Activated naive CD4-positive, alpha-beta T cell treated with anti-CD3 and anti-CD28 coated beads for 36 hours (primary cell): ENCODE measurements at places on chromosomes 5 and 9. TPM values are rescaled to one million over a fixed set of nuclear protein-coding genes. Genes with fewer than 3 reads are reported as not detected.

- H3K27ac ChIP-seq: no peak overlapping the region
- no peak for DNase-seq
- H3K4me3 ChIP-seq: no peak overlapping the region
- no peaks in the 10 kb centered on the region for H3K27me3 ChIP-seq
- no peaks in the 10 kb centered on the region for H3K36me3 ChIP-seq
- H3K4me1 ChIP-seq: no peaks in the 10 kb centered on the region
Measured at GRCh38 chr9:108445431-108446071, 410.2 kb downstream of the ACTL7B start.

GRCh38 chr9:81848472-81848871, 79.8 kb upstream of the SPATA31D4 start:
- H3K36me3 ChIP-seq: no peaks in the 10 kb centered on the region
- no peaks in the 10 kb centered on the region for H3K4me1 ChIP-seq
- no peak overlapping the region for H3K4me3 ChIP-seq
- H3K27ac ChIP-seq: no peak overlapping the region
- H3K27me3 ChIP-seq: no peaks in the 10 kb centered on the region

GRCh38 chr5:138385660-138386059, 33.2 kb downstream of the KDM3B start:
- DNase-seq: no peak
- no peak overlapping the region for H3K27ac ChIP-seq
- peaks cover 17% of the 10 kb centered on the region for H3K36me3 ChIP-seq
- H3K4me3 ChIP-seq: no peak overlapping the region
- no peaks in the 10 kb centered on the region for H3K27me3 ChIP-seq
- H3K4me1 ChIP-seq: no peaks in the 10 kb centered on the region

- H3K27ac ChIP-seq: no peak overlapping the region
- H3K4me3 ChIP-seq: no peak overlapping the region
- H3K27me3 ChIP-seq: no peaks in the 10 kb centered on the region
- peaks cover 4% of the 10 kb centered on the region for H3K4me1 ChIP-seq
- DNase-seq: no peak
Measured at GRCh38 chr5:146836226-146836842, 42.2 kb downstream of the PPP2R2B start.

The CCDC171 gene
- total RNA-seq: 2.0 TPM

The MOB3B gene
- total RNA-seq: 3.0 TPM

- no peaks in the 10 kb centered on the region for H3K36me3 ChIP-seq
- no peaks in the 10 kb centered on the region for H3K4me1 ChIP-seq
- no peak for DNase-seq
- no peak overlapping the region for H3K27ac ChIP-seq
Measured at GRCh38 chr9:10071579-10071978, 541.2 kb downstream of the PTPRD start.

DNA sequence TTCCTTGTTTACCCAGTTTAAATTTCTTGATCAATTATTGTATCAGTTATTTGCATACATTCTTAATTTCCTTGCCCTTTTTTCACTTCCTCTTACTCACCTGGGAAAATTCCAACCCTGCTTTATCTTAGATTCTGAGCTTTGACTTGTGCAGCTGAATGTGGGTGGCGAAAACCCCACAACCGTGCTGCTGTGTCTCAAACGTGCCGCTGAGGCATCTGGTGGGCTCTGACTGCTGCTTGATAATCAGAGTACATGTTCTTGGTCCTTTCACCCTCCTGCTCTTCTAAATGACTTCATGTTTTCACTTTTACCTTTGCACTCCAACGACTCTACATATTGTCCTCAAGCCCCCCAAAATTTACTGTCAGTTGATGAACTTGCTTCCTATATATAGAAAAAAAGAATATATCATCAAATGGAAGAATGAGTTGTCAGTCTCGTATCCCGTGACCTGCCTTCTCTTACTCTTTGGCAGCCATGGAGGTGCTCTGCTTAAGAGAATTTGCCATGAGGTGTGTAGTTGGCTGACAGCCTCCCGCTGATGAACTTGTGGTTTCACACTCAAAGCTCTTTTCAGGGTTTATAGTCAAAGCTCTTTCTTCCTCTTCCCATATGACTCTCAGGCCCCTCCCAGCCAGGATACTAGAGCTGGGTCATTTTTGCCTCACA, 14.0 kb upstream of the JAK2 start:
- no peak overlapping the region for H3K4me3 ChIP-seq
- H3K27me3 ChIP-seq: no peaks in the 10 kb centered on the region
- H3K36me3 ChIP-seq: no peaks in the 10 kb centered on the region
- H3K4me1 ChIP-seq: peaks cover 23% of the 10 kb centered on the region

The PCDHA8 gene
- total RNA-seq: not detected

The IER5L gene
- 1.6 TPM for total RNA-seq

DNA sequence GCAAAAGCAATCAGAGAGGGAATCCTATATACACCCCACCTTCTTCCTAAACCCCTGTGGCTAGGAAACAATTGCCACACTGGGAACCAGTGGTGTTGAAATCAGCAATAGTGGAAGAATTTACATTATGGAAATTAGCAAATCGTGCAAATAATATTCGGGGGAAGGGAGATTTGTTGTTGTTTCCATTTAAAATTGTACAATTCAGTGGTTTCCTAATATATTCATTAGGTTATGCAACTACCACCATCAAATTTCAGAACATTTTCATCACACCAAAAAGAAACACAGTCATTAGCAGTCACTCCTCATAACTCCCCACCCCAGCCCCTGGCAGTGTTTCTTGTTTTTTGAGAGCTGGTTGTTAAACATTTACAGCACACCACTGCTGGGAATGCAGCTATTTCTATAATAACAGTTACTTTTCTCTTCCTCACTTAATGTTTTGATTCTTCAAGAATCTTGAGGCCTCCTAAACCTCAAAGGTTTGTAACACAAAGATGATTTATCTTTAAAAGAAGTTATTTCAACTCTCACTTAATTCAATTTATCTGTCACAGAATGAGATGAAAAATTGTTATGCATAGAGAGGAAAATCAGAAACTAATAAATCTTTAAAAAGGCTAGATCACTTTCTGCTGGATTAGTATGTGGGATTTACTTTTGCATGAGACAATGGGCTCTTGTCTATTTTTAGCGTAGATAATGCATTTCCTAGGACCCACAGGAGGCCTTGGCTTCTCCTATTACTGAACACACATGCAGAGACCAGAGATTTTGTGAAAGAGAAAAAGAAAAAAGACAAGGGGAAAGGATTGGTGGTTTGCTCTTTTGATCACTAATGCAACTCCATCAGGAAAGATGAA, 91.8 kb upstream of the DAPK1 start:
- H3K27ac ChIP-seq: no peak overlapping the region
- no peak overlapping the region for H3K4me3 ChIP-seq
- H3K36me3 ChIP-seq: no peaks in the 10 kb centered on the region
- peaks cover 8% of the 10 kb centered on the region for H3K27me3 ChIP-seq
- no peak for DNase-seq

DNA sequence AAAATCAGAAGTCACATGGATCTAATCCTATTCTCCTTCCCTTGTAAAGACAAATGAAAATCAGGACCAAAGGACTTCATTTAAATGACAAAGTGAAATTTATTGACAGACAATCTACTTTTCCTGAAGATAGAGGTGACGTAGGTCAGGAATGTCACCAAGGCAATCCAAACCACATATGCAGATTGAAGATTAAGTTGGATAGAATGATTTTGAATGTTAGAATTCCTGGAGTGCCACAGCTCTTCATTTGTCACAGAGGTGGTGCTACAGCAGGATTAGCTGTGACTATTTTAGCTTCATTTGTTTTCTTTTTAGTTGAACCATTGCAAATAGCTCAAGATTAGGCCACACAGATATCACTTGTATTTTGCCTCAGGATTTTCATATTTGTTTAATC, 736.0 kb upstream of the ARRDC3 start:
- H3K4me3 ChIP-seq: no peak overlapping the region
- no peak overlapping the region for H3K27ac ChIP-seq
- DNase-seq: no peak
- no peaks in the 10 kb centered on the region for H3K27me3 ChIP-seq
- H3K36me3 ChIP-seq: no peaks in the 10 kb centered on the region
- H3K4me1 ChIP-seq: no peaks in the 10 kb centered on the region

- H3K36me3 ChIP-seq: no peaks in the 10 kb centered on the region
- no peak overlapping the region for H3K27ac ChIP-seq
- H3K27me3 ChIP-seq: peaks cover 10% of the 10 kb centered on the region
- no peaks in the 10 kb centered on the region for H3K4me1 ChIP-seq
- H3K4me3 ChIP-seq: no peak overlapping the region
Measured at GRCh38 chr5:154984946-154985516, 28.5 kb upstream of the KIF4B start.

- no peak overlapping the region for H3K4me3 ChIP-seq
- H3K27me3 ChIP-seq: peaks cover 9% of the 10 kb centered on the region
- no peaks in the 10 kb centered on the region for H3K36me3 ChIP-seq
- no peak overlapping the region for H3K27ac ChIP-seq
Measured at GRCh38 chr5:90226433-90227099, 183.0 kb downstream of the CETN3 start.

DNA sequence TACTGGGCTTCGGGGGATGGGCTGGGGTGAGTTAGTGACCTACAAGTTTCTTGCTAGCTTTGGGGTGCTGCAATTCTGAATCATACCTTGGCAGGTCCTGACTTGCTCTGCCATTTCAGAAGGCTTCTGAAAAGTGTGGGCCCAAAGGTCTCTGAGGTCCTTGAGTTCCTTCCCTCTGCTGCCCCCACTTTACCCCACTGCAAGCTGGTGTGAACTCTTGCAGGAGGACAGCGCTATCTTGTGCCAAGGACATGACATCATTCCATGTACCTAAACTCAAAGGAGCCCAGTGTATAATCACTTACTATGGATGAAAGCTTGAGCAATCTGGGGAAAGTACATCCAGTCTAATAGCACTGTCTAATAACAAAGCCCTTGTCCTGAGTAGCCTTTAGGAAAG, 157.4 kb downstream of the RMI1 start:
- DNase-seq: no peak
- no peaks in the 10 kb centered on the region for H3K36me3 ChIP-seq
- no peak overlapping the region for H3K4me3 ChIP-seq

- H3K4me3 ChIP-seq: no peak overlapping the region
- no peak overlapping the region for H3K27ac ChIP-seq
- H3K36me3 ChIP-seq: peaks cover 45% of the 10 kb centered on the region
- H3K27me3 ChIP-seq: no peaks in the 10 kb centered on the region
- H3K4me1 ChIP-seq: peaks cover 5% of the 10 kb centered on the region
Measured at GRCh38 chr5:6365977-6366590, 12.3 kb downstream of the MED10 start.

DNA sequence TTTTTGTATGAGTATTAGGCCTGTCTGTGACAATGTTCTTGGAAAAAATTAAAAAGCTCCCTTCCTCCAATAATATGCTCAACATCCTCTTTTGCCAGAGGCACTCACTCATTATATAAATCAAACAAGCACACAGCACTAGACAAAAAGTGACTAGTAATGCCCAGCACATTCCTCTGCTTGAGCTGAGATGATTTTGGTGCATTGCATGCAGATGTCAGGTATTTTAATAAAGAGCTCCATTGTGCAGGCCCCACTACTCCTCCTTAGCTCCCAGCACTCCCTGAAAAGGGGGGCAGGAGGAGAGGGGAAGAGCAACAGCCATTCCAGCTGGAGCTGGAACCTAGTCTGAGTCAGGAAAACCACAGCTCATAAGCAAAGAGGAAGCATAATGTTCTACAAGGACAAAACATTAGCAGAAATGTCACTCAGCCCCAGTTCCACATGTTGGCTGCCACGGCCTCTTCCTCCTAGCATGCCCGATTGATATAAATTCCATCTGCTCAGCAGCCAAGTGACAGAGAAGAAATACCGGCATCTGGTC, 348.5 kb downstream of the BNC2 start:
- H3K4me3 ChIP-seq: no peak overlapping the region
- H3K27ac ChIP-seq: no peak overlapping the region
- H3K36me3 ChIP-seq: no peaks in the 10 kb centered on the region
- DNase-seq: no peak

The PTGER4 gene
- 86.3 TPM for total RNA-seq

DNA sequence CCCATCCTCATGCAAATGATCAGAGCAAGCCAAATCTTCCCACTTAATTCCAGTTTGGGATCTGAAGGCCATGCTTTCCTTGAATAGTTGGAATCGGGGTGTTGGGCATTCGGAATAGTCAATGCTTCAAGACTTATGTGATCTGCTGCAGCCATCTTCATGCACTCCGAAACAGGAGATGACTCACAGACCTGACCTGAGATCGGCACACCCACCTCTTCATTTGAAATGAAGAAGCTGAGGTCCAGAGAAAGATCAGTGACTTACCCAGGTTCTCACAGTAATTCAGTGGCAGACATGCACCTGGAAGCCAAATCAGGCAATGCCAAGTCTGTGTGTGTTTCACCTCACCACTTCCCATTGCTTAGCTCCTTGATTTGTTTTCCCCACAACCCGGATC, 33.0 kb downstream of the FOXD1 start:
- DNase-seq: no peak
- H3K4me3 ChIP-seq: no peak overlapping the region
- H3K27ac ChIP-seq: no peak overlapping the region

- H3K27me3 ChIP-seq: peaks cover 2% of the 10 kb centered on the region
- no peak overlapping the region for H3K27ac ChIP-seq
- no peak for DNase-seq
Measured at GRCh38 chr9:87097238-87097637, 149.9 kb upstream of the GAS1 start.

The ANKRD31 gene
- 0.36 TPM for total RNA-seq

The GTF3C5 gene
- 102 TPM for total RNA-seq

GRCh38 chr5:54738118-54738972, 220.8 kb downstream of the SNX18 start:
- no peak for DNase-seq
- no peak overlapping the region for H3K4me3 ChIP-seq

GRCh38 chr9:86186696-86187095, 72.8 kb downstream of the C9orf153 start:
- no peaks in the 10 kb centered on the region for H3K4me1 ChIP-seq
- H3K27me3 ChIP-seq: peaks cover 4% of the 10 kb centered on the region
- DNase-seq: no peak
- no peak overlapping the region for H3K27ac ChIP-seq
- H3K36me3 ChIP-seq: peaks cover 2% of the 10 kb centered on the region

GRCh38 chr5:31107091-31107518, 86.4 kb upstream of the CDH6 start:
- H3K27ac ChIP-seq: no peak overlapping the region
- no peaks in the 10 kb centered on the region for H3K36me3 ChIP-seq
- H3K4me1 ChIP-seq: no peaks in the 10 kb centered on the region

DNA sequence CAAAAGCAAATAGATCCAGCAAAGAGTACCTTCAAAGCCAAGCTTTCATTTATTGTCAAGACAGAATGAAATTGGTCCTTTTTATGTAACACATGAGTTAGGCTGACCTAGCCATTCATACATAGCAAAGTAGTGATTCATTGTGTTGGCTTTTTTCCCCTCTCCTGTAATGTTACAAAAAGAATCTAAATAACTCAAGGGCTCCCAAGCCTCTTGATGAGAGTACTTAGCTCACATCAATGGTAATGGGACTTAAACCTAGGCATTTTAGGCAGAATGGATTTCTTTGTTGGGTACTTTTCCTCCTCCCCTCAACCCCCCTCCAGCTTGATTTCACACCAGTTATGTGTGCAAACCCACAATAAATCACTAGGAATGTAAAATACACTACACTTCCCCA, 123.7 kb downstream of the EBF1 start:
- no peak overlapping the region for H3K4me3 ChIP-seq
- H3K36me3 ChIP-seq: no peaks in the 10 kb centered on the region
- peaks cover 2% of the 10 kb centered on the region for H3K4me1 ChIP-seq
- no peak overlapping the region for H3K27ac ChIP-seq
- no peak for DNase-seq

- no peak overlapping the region for H3K4me3 ChIP-seq
- H3K4me1 ChIP-seq: no peaks in the 10 kb centered on the region
- H3K27ac ChIP-seq: no peak overlapping the region
- no peak for DNase-seq
Measured at GRCh38 chr9:117526674-117527073, 111.8 kb upstream of the ASTN2 start.
